Cardiac muscle cell (in vitro differentiated cells and primary cell): ENCODE measurements at places on chromosomes 6 and 20. TPM values are rescaled to one million over a fixed set of nuclear protein-coding genes. Genes with fewer than 3 reads are reported as not detected.
A peak's percentile ranks its signal among the peaks of the same experiment; 100 is the strongest.

AAR2 gene
- total RNA-seq, result 33.5 and 36.0 TPM in 2 replicates

CFAP206 gene
- 0.14 TPM in 1 of 2 replicates, not detected in the other for total RNA-seq

LIN28B gene
- total RNA-seq, result 9.8 and 18.6 TPM in 2 replicates

BPIFB2 gene
- not detected in 2 replicates for total RNA-seq

HECA gene
- total RNA-seq, result 12.7 and 24.4 TPM in 2 replicates

HLA-DMB gene
- total RNA-seq, result not detected in 2 replicates

CLDN20 gene
- total RNA-seq, result not detected in 2 replicates

DNA sequence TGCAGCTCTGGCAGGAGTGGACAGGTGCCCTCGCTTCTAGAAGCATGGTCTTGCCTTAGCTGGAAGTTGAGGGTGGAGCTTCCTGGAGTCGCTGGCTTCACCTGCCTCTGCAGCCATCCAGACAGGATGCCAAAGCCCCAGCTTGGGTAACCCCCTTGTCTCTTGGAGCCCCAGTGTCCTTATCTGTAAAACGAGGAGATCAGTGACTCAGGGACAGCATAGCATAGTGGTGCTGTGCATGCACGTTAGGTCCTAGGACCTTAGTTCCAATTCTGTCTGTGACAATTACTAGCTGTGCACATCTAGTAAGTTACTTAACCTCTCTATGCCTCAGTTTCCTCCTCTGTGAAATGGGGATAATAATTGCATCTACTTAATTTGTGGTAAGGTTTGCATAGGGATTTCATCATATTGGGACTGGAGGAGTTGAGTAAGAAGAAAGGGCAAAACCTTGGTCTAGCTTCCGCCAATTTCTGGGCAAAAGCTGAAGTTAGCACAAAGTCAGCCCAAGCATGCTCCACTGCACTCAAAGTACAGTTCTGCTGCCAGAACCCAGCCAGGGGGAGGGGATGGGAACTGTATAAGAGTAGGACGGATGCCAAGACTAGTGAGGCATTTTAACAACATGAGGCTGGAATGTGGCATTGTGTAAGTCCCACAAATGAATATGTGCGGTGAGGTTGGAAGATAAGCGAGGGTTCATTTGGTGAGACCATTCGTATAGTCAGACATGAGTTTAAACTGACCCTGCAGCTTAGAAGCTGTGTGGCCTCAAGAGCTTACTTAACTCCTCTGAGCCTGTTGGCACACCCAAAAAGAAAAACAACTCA is 24.5 kb downstream of the TOX2 start:
- no peak overlapping the region for H3K4me3 ChIP-seq
- H3K27me3 ChIP-seq, result no peaks in the 10 kb centered on the region
- H3K27ac ChIP-seq, result no peak overlapping the region
- no peaks in the 10 kb centered on the region for H3K36me3 ChIP-seq
- H3K4me1 ChIP-seq, result no peaks in the 10 kb centered on the region

GRCh38 chr6:135686784-135687301 is 164.7 kb upstream of the PDE7B start:
- no peaks in the 10 kb centered on the region for H3K36me3 ChIP-seq
- DNase-seq, result peak; percentile 59
- H3K27ac ChIP-seq, result no peak overlapping the region
- H3K4me1 ChIP-seq, result no peaks in the 10 kb centered on the region
- H3K4me3 ChIP-seq, result no peak overlapping the region

DNA sequence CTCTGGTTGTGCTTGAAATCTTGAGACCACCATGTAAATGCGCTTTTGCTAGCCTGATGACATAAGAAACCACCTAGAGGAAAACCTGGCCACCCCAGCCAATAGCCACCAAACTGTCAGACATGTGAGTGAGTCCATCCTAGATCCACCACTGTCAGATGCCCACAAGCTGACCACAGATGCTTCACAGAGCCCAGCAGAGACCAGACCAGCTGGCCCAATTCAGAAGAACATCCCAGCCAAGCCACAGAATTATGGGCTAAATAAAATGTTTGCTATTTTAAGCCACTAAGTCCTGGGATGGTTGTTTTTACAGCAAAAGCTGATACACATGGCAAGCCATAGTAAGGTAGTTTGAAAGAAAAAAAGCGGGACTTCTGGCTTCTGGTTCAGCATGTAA is 425.3 kb downstream of the KIF16B start:
- no peaks in the 10 kb centered on the region for H3K36me3 ChIP-seq
- no peak overlapping the region for H3K4me3 ChIP-seq
- H3K27me3 ChIP-seq, result no peaks in the 10 kb centered on the region
- no peaks in the 10 kb centered on the region for H3K4me1 ChIP-seq
- no peak overlapping the region for H3K27ac ChIP-seq

- H3K4me3 ChIP-seq, result no peak overlapping the region
- no peak for DNase-seq
- H3K36me3 ChIP-seq, result peaks cover 76% of the 10 kb centered on the region
- H3K4me1 ChIP-seq, result peaks cover 5% of the 10 kb centered on the region
- H3K27me3 ChIP-seq, result no peaks in the 10 kb centered on the region
Observed at GRCh38 chr20:41080866-41081265, 52.2 kb downstream of the TOP1 start.

DNA sequence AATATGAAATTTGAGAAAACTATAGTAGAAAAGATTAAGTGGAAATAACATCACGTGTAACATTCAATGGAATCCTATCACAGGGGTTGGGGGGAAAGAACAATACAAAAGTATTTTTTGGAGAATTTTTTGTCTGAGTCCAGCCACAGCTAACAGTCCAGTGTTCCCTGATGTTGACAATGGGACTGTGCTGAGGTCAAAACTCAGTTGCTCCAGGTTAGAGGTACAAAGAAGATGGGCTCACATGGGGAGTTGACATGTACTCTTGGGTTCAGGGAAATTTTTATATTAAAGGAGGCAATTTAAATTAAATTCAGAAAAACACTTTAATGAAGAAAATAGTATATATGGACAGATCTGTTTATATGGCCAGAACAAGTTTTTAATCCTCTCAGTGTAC is 995 bp downstream of the MYCT1 start:
- no peak overlapping the region for H3K4me3 ChIP-seq
- no peaks in the 10 kb centered on the region for H3K27me3 ChIP-seq
- DNase-seq, result no peak
- H3K36me3 ChIP-seq, result no peaks in the 10 kb centered on the region
- no peak overlapping the region for H3K27ac ChIP-seq

GRCh38 chr6:36283608-36284007 is 13.7 kb downstream of the PNPLA1 start:
- no peak overlapping the region for H3K27ac ChIP-seq
- no peak overlapping the region for H3K4me3 ChIP-seq
- H3K36me3 ChIP-seq, result no peaks in the 10 kb centered on the region
- no peak for DNase-seq

DNA sequence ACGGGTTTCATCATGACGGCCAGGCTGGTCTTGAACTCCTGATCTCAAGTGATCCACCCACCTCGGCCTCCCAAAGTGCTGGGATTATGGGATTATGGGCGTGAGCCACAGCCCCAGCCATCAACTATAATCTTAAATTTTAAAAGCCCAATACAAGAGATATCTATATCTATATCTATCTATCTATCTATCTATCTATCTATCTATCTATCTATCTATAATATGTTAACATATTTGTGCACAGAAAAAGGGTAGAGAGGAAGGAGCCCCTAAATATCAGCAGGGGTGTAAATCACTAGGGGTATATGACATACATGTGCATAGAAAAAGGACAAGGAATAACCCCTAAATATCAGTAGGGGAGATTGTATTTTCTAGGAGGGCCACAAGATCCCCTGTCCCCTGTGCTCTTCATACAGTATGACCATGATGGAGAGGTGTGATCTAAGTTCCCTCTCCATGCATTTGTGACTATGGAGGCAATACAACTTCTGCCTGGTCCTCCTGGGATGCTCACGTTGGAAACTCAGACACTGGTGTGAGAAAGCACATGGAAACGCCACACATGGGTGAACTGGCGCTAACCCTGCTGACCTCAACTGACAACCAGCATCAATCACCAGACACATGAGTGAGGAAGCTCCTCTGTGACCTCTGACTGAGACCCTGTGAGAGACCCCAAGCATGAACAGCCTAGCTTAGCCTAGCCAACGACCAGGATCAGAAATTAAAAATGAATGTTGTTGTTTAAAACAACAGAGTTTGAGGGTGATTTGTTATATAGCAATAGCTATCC is 1.2 kb upstream of the SPATS1 start:
- H3K4me1 ChIP-seq, result peaks cover 7% of the 10 kb centered on the region
- H3K36me3 ChIP-seq, result no peaks in the 10 kb centered on the region
- no peak overlapping the region for H3K27ac ChIP-seq
- DNase-seq, result no peak
- peaks cover 21% of the 10 kb centered on the region for H3K27me3 ChIP-seq
- H3K4me3 ChIP-seq, result no peak overlapping the region

GRCh38 chr20:46991880-46992639 is 97.4 kb downstream of the EYA2 start:
- no peak overlapping the region for H3K27ac ChIP-seq
- no peaks in the 10 kb centered on the region for H3K36me3 ChIP-seq
- peaks cover 13% of the 10 kb centered on the region for H3K27me3 ChIP-seq
- no peak overlapping the region for H3K4me3 ChIP-seq

GRCh38 chr6:137726582-137726981 is 140.5 kb upstream of the TNFAIP3 start:
- DNase-seq, result no peak
- no peak overlapping the region for H3K4me3 ChIP-seq
- H3K4me1 ChIP-seq, result peaks cover 14% of the 10 kb centered on the region
- no peak overlapping the region for H3K27ac ChIP-seq

- no peak for DNase-seq
- no peaks in the 10 kb centered on the region for H3K36me3 ChIP-seq
- H3K27ac ChIP-seq, result no peak overlapping the region
- no peaks in the 10 kb centered on the region for H3K4me1 ChIP-seq
- no peak overlapping the region for H3K4me3 ChIP-seq
- H3K27me3 ChIP-seq, result no peaks in the 10 kb centered on the region
Observed at GRCh38 chr6:75986935-75987334, 85.5 kb downstream of the IMPG1 start.
